ENCODE measurements at places on chromosomes 16 and 17.
A peak's percentile ranks its signal among the peaks of the same experiment; 100 is the strongest.

DNA sequence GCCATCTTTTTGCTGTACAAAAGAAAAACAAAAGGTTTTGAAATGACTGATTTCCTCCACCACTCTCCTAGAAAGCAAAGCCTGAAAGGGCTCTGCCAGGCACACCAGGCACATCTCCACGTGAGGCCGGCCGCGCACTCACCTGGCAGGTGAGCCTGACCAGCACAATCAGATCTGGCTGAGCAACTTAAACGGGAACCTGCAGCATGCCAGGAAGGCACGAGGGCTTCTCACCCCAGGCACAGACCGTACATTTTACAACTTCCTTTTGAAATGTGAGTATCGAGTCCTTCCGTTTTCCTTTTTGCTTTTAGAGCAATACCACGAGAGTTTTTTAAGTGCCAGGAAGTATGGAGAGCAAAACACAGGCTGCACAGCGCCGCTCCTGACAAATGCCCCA, 22.5 kb downstream of the SLC38A10 start:
- DNase-seq = no peak

- no peak for DNase-seq
Measured at GRCh38 chr17:71824671-71825070, 296.1 kb upstream of the SOX9 start.

GRCh38 chr16:84308120-84308519, 13.4 kb downstream of the WFDC1 start:
- no peak for DNase-seq

DNA sequence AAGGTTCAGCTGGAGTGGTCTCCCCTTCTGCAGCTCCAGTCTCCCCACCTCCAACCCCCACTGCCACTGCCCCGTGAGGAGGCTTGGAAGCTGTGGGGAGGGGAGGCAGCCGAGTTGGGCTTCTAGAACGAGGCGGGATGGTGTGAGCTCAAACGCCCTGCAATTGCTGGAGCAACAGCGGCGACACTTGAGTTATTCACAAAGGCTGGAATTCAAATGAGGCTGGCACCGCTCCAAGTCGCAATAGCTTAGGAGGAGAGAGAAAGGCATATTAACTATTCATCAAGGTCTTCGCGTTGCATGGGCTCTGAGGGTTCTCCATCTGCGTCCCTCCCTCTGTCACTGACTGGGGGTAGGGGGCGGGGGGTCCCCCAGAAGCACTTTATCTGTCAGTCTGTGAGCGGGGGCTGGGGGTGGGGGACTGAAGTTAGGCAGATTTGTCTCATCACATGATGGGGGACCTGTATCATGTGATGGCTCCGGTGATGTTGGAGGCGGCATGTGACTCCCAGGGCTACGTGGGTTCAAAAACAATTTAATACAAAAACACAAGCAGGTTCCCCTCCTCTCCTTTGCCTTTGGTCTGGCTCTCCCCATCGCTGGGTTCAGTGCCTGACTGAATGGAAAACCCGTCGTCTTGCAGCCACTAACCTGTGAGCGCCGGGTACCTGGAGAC, 70.5 kb downstream of the RBBP6 start:
- DNase-seq = peak; percentile 82

GRCh38 chr17:75010683-75011400, 1.6 kb upstream of the MRPL58 start:
- DNase-seq = no peak

DNA sequence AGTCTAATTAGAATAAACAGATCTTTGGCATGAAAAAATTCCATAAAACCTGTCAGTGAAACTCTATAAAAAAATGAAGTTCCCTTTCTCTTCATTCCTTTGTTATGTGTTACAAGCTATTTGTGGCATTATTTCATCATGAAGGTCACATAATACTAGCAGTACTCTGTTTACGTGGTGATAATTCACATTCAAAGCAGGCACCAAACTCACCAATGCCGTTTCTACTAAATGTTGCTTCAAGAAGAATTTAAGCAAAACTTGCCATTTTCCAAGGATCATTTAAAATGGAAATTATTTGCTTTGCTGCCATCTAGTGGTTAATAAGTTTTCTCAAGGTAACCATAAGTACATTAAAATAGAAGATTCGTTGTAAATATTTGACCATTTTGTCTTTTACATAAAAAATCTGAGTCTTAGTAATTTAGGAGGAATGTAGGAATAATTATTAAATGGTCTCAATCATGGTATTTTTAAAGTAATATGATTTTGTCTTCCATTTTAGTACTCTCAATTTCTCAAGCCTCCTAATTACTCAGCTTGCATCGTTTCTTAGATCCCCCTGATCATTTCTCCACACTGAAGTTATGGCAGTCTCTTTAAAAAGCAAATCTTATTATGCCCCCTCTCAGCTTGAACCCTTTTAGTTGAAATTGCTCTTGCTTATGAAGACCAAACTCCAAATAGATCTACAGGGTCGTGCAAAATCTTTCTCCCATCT, 80.8 kb downstream of the OMG start:
- DNase-seq = no peak

- DNase-seq = no peak
Measured at GRCh38 chr16:81770008-81770407, 9.1 kb upstream of the PLCG2 start.

DNA sequence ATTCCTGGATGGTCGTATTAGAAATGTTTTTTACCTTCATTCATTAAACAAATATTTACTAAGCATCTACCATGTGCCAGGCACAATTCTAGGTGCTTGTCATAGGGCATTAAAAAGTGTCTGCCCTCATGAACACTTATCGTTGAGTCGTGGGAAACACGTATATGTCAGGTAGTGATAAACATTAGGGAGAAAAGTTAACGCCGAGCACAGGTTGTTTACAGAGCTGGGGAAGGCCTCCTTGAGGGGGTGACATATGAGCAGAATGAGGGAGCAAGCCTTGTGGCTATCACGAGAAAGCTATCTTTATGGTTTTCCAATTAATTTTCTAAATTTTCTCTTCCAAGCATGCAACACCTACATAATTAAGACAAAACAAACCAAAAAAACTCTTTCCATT, 985 bp upstream of the ZNF213 start:
- no peak for DNase-seq

DNA sequence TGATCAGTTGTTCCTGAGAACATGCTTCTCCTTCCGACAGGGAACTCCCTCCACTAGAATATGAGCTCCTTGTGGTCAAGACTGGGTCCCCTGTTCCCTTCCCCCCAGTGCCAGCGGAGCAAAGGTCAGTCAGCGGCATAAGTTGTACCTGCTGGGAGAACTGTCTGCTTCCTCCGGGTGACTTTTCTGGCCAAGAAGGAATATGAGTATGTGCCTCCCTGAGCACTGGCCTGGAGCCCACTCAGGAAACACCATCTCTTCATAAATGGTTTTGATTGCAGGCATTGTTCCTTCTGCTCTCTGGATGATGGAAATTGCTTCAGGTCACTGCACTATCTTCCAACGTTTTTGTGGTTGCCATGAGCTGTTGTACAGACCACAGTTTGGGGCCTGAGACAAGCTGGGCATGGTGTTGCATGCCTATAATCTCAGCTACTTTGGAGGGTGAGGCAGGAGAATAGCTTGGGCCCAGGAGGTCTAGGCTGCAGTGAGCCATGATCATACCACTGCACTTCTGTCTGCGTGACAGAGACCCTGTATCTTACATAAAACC, 2.9 kb upstream of the P4HB start:
- DNase-seq = no peak

DNA sequence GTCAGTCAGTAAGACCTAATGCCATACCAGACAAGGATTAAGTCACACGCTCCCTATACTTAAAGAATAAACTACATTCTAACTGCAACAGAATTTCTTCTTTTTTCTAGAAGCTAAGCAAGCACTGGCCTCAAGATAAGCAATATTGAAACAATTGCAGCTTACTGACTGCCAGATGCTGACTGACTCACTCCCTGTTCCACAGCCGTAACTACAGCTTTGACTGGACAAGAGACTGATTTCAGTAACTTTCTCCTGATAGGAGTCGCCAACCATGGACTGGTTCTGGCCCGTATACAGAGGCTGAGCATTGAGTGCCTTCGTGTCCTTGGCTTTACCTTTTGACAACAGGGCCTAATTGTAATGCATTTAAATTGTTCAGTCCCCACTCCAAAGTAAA, 67.9 kb downstream of the TRIM37 start:
- no peak for DNase-seq

DNA sequence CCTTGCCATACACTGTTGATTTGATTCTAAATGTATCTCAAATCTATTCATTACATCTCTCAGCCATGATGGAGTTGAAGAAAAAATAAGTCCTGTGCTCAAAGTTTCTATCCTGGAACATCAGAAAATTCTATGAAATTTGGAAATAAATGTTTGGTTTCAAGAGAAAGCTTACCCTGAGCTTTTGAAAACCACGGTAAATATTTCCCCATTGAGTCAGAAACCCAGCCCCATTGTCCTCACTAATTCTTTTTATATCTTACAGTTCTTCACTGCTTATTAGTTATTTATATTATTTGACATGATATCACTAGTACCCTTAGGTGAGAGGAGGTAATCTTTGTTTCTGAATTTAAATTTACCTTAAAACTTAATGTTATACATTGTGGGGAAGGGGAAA, 128.5 kb downstream of the MRTFB start:
- DNase-seq = no peak

GRCh38 chr17:9531034-9531433, 44.6 kb downstream of the STX8 start:
- DNase-seq = no peak

GRCh38 chr16:31148281-31148728, 1.6 kb downstream of the PRSS36 start:
- no peak for DNase-seq

DNA sequence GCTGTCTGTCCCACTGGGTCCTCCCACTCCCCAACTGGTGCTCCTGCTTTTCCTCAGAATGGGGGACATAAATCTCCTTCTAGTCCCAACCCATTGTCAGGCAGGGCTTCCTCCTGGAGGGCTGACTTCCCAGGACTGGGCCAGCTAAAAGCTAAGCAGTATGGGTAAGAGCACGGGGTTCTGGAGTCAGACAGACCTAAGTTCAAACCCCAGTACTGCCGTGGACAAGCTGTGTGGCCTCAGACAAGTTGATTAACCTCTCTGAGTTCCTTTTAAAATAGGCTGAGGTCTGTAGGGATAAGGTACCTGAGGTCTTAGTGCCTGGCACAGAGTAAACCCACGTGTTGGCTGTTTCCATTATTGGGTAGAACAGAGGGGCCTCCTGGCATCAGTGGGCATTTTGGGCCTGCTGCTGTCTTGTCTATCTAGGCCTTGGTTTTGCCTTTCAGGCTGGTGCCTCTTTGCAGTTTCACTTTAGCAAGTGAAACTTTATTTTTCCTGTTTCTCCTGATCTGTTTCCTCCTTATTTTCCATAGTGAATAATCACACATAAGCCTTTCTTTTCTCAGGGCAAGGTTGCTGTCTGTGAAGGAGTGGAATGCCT, 114.6 kb downstream of the PRKCB start:
- no peak for DNase-seq

DNA sequence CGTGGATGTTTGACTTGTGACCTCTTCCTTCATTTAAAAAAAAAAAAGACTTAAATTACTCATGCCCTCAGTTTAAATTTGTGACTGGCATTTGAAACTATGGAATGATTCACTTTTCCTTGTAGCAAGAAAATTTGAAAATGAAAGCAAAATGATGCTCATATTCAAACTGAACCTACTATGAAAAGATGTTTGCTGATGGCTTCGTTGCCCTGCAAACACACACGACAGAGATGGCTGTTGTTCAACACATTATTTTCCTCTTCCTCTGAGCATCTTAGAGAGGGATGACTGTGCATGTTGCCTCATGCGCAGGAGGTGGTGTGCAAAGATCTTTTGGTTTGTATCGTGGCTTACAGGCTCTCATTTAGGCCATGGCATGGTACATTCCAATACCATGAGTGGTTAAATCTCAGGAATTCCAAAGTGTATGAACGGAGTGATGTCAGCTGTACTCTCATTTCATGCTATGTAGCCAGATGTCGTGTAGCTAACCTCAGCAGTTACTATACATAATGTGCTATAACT, 164.5 kb downstream of the PRKCA start:
- DNase-seq = no peak

GRCh38 chr16:56353054-56353921, 72.1 kb downstream of the AMFR start:
- DNase-seq = no peak

DNA sequence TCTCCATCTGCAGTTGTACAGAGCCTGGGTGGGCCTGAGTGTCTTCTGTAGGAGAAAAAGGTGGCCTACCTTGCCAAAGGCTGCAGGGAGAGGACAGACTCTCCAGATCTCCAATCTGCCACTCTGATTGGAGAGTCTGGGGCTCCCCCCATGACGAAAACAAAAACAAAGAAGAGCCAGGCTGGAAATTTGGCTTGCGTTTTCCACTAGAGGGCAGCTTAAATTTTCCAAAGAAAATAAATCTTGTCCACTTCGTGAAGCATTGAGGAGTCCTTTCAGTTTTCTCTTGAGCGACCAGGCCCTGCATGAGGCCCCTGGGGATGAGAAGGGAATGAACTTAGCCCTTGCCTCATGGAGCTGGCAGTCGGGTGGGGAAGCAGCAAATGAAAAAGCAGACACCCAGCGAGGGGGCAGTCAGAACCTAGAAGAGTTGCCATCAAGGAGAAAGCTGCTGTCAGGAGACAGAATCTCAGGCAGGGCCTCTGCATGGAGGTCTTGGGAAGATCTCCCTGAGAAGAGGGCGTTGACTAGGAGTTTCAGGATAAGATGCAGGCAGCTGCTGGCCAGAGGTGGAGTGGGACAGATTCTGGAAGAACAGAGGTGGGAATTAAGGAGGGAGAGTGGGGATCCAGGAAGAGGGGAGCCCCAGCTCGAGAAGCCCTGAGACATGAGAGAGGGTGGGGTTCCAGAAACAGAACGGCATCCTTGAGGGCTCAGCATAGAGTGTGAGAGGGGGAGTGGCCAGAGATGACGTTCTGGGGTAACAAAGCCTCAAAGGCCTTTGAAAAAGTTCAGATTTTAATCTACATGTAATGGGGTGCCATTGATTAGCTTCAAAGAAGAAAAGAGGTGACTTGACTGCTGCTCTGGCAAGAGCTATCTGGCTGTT, 8.4 kb upstream of the SHCBP1 start:
- DNase-seq = no peak

GRCh38 chr17:42252597-42253550, 23.3 kb downstream of the STAT5B start:
- DNase-seq = no peak

Data from nucleus accumbens (tissue), 56 donors.